ENCODE measurements at places on chromosomes 3 and 15.

DNA sequence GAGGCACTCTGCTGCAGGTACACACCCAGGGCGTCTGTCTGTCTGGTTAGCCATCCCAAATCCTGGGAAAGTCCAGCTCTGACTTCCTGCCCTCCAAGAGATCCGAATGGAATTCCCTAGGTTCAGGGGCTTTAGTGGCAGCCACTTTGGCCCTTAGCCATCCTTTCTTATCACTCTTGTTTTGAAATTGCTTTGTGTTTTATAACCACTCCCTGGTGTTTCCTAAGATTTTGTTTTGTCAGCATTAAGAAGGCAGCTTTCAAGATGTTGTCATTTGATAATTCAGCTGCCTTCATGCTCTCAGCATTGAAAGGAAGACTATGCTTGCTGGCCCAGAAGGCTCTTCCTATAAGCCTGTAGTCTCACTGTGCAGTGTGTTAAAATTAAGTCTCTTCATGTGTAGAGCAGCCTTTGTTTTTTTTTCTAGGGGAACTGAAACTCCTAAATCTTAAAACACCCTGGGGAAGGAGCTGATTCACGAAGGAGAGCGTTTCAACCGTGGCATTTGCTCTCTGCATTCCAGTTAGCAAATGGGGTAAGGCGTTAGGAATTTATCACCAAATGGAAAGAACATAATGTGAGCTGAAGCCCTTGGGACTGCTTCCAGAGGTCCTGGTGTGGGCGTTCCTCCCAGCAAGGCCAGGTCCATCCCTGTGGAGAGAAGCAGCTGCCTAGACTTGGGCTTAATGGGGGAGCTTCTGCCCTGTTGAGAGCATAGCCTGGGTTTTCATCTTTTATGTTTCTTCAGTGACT is 14.2 kb upstream of the CLEC3B start:
- H3K27ac ChIP-seq, result peak overlapping the region; percentile 79
- peak overlapping the region; percentile 3 for H3K4me3 ChIP-seq
- peaks cover 57% of the 10 kb centered on the region for H3K4me1 ChIP-seq
- H3K36me3 ChIP-seq, result peaks cover 44% of the 10 kb centered on the region

GRCh38 chr3:114709102-114709501 is 415.3 kb downstream of the TIGIT start:
- no peaks in the 10 kb centered on the region for H3K36me3 ChIP-seq
- no peaks in the 10 kb centered on the region for H3K27me3 ChIP-seq
- no peak overlapping the region for H3K27ac ChIP-seq
- no peak overlapping the region for H3K4me3 ChIP-seq

GRCh38 chr15:90595763-90596155 is 66.0 kb downstream of the CRTC3 start:
- H3K27me3 ChIP-seq, result no peaks in the 10 kb centered on the region
- no peaks in the 10 kb centered on the region for H3K4me1 ChIP-seq
- no peak overlapping the region for H3K4me3 ChIP-seq

GRCh38 chr3:12490547-12490946 is 6.3 kb downstream of the TSEN2 start:
- DNase-seq, result no peak
- H3K4me1 ChIP-seq, result peaks cover 8% of the 10 kb centered on the region
- H3K4me3 ChIP-seq, result no peak overlapping the region
- H3K27ac ChIP-seq, result no peak overlapping the region
- H3K27me3 ChIP-seq, result no peaks in the 10 kb centered on the region

DNA sequence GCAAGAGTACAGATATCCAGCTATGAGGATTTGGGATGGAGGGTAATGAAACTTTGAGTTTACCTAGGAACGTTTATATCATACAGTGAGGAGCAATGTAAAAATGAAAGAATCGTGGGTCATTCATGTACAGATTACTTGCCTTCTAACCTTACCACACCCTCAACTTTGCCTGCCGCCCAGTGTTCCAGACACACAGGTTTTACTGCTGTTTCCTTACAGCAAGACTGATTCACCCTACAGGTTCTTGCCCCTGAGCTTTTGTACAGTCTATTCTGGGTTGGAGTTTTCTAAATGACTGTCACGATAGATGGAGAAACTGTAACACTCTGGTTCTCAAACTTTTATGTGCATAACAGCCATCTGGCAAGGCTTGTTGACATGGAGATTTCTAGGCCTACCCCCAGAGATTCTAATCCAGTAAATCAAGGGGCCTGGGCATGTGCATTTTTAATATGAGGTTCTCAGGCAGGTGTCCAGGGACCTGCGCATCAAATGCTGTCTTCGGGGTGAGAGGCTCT is 6.6 kb upstream of the TPRG1 start:
- no peak overlapping the region for H3K27ac ChIP-seq
- H3K4me3 ChIP-seq, result no peak overlapping the region
- no peaks in the 10 kb centered on the region for H3K4me1 ChIP-seq
- no peaks in the 10 kb centered on the region for H3K36me3 ChIP-seq

GRCh38 chr15:54540721-54541120 is 562.5 kb downstream of the UNC13C start:
- no peaks in the 10 kb centered on the region for H3K36me3 ChIP-seq
- H3K27me3 ChIP-seq, result no peaks in the 10 kb centered on the region
- H3K27ac ChIP-seq, result no peak overlapping the region
- no peak for DNase-seq

GRCh38 chr3:79973482-79973881 is 205.7 kb upstream of the ROBO1 start:
- H3K4me3 ChIP-seq, result no peak overlapping the region
- no peaks in the 10 kb centered on the region for H3K27me3 ChIP-seq
- no peaks in the 10 kb centered on the region for H3K4me1 ChIP-seq
- DNase-seq, result no peak
- no peak overlapping the region for H3K27ac ChIP-seq

- no peak overlapping the region for H3K4me3 ChIP-seq
- no peak overlapping the region for H3K27ac ChIP-seq
- no peaks in the 10 kb centered on the region for H3K4me1 ChIP-seq
- no peaks in the 10 kb centered on the region for H3K27me3 ChIP-seq
- no peaks in the 10 kb centered on the region for H3K36me3 ChIP-seq
Measured at GRCh38 chr3:110614186-110614585, 457.4 kb upstream of the NECTIN3 start.

GRCh38 chr3:150721285-150722130 is 17.8 kb upstream of the ERICH6 start:
- no peak overlapping the region for H3K27ac ChIP-seq
- no peak overlapping the region for H3K4me3 ChIP-seq
- H3K4me1 ChIP-seq, result no peaks in the 10 kb centered on the region
- no peak for DNase-seq
- no peaks in the 10 kb centered on the region for H3K27me3 ChIP-seq

GRCh38 chr3:97089621-97090020 is 275.2 kb downstream of the EPHA6 start:
- no peaks in the 10 kb centered on the region for H3K36me3 ChIP-seq
- no peak for DNase-seq
- H3K27me3 ChIP-seq, result no peaks in the 10 kb centered on the region
- no peak overlapping the region for H3K4me3 ChIP-seq

GRCh38 chr15:31327669-31328427 is 1.2 kb downstream of the KLF13 start:
- no peaks in the 10 kb centered on the region for H3K27me3 ChIP-seq
- H3K27ac ChIP-seq, result peak overlapping the region; percentile 97
- peak; percentile 78 for DNase-seq
- peaks cover 54% of the 10 kb centered on the region for H3K4me1 ChIP-seq

GRCh38 chr3:150775001-150775599 is 12.1 kb upstream of the SIAH2 start:
- H3K4me3 ChIP-seq, result no peak overlapping the region
- H3K36me3 ChIP-seq, result no peaks in the 10 kb centered on the region
- no peak overlapping the region for H3K27ac ChIP-seq
- no peaks in the 10 kb centered on the region for H3K27me3 ChIP-seq
- DNase-seq, result no peak
- H3K4me1 ChIP-seq, result no peaks in the 10 kb centered on the region

- H3K27ac ChIP-seq, result peak overlapping the region; percentile 79
- DNase-seq, result no peak
- H3K27me3 ChIP-seq, result no peaks in the 10 kb centered on the region
- no peak overlapping the region for H3K4me3 ChIP-seq
Measured at GRCh38 chr3:159795042-159795441, 193.6 kb upstream of the IL12A start.

DNA sequence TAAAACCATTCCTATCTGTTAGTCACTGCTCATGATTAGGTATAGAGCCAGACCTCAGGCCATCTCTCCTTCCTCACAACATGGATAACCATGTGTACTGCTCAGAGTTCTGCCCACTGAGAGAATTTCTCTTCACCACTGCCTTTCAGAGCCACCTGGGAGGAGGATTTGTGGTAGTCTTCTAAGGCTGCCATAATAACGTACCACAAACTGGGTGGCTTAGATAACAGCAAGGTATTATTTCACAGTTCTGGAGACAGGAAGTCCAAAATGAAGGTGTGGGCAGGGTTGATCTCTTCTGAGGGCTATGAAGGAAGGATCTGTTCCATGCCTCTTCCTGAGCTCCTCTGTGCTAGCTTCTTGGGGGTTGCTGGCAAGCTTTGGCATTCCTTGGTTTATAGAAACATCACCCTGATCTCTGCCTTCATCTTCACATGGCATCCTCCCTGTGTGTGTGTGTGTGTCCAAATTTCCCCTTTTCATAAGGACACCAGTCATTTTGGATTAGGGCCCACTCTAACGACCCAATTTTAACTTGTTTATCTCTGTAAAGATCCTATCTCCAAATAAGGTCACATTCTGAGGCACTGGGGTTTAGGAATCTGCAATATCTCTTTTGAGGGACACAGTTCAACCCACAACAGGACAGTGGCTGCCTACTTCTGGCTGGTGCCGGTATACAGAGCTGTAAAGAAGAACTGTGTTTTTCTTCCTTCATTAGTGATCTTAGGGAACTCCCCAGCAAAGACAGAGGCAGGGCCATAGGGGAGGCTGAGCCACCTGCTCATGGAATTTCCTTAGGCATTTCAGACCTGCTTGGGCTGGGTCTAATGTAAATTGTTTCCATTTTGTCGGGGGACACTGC is 42.1 kb upstream of the NOX5 start:
- H3K36me3 ChIP-seq, result no peaks in the 10 kb centered on the region
- DNase-seq, result no peak
- no peak overlapping the region for H3K4me3 ChIP-seq

GRCh38 chr3:3141939-3142338 is 15.2 kb downstream of the TRNT1 start:
- no peaks in the 10 kb centered on the region for H3K27me3 ChIP-seq
- peaks cover 100% of the 10 kb centered on the region for H3K36me3 ChIP-seq
- H3K4me1 ChIP-seq, result no peaks in the 10 kb centered on the region

DNA sequence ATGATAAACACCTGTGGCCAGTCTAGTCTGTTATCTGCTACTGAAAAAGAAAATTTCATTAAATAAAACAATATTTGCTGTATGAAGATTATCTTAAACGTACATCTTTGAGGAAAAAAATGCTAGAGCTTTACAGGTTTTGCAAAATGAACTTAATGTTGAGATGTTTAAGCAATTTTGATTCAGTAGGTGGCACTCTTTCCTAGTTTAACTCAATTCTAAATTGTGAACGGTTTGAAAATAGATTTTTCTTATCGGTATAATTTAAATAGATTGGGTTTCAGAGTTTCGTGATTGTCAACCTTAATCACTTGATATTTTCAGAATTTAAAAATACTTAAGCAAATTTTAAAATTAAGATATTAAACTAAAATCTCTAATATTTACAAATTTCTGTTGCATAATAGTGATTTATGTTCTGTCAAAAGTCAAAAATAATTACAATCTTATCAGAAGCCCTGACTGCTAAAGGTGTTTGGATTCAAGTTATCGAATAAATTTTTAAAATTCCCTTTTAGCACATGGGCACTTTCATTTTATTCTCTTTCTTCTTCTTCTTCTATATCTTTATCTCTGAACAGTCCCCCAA is 7.0 kb upstream of the RNF111 start:
- no peak overlapping the region for H3K4me3 ChIP-seq
- H3K27me3 ChIP-seq, result no peaks in the 10 kb centered on the region
- DNase-seq, result no peak
- H3K36me3 ChIP-seq, result no peaks in the 10 kb centered on the region
- H3K27ac ChIP-seq, result no peak overlapping the region

- no peaks in the 10 kb centered on the region for H3K4me1 ChIP-seq
- H3K4me3 ChIP-seq, result no peak overlapping the region
- H3K27me3 ChIP-seq, result no peaks in the 10 kb centered on the region
- H3K36me3 ChIP-seq, result no peaks in the 10 kb centered on the region
- DNase-seq, result no peak
Measured at GRCh38 chr3:173139420-173139819, 1.6 kb downstream of the SPATA16 start.
